ENCODE measurements at places on chromosomes 5 and 9. TPM values are rescaled to one million over a fixed set of nuclear protein-coding genes. Genes with fewer than 3 reads are reported as not detected.
A peak's percentile ranks its signal among the peaks of the same experiment; 100 is the strongest.

SGCD gene
- 104 TPM for total RNA-seq

- DNase-seq: peak; percentile 24
Observed at GRCh38 chr5:159548517-159548916, 218.2 kb upstream of the IL12B start.

GRCh38 chr9:36923025-36923625, 110.9 kb downstream of the PAX5 start:
- DNase-seq: no peak

GRCh38 chr5:109161914-109162683, 247.7 kb downstream of the PJA2 start:
- DNase-seq: peak; percentile 10

DNA sequence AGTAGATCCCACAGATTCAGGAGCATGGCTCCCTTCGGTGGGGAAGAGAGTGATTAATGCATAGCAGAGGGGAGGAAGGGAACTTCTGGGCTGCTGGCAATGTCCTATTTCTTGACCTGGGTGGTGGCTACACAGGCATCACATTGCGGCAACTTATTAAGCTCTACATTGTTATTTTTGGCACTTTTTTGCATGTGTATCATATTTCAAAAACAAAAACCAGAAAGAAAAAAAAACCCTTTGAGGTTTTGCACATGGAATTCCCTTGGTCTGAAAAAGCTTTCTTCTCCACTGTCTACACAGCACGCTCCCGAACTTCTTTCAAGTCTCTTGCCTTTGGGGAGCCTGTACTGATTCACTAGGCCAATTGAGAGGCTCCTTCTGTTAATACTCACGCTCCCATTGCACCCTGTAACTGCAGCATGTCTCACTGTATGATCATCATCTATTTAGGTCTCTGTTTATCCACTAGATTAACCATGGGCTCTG, 25.1 kb downstream of the CEMIP2 start:
- DNase-seq: peak; percentile 69

GRCh38 chr5:37721447-37721871, 118.4 kb downstream of the GDNF start:
- DNase-seq: no peak

DNA sequence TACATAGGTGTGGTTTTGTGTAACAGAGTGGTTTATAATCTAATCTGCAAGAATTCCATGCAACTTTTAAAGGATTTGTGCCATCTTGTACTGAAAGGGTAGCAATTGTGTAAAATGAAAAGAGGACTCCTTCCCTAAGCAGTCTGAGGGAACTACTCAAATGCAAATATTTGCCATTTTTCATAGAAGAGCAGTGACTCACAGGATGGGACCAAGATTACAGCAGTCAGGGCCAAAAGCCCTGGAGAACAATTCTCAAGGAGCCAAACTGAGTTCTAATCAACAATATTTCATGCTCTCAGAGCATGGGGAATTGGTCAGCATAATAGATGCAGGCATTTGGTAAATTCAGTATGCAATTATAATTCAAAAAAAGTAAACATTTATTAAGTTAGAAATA, 495.8 kb downstream of the CHSY3 start:
- no peak for DNase-seq

GRCh38 chr5:98602534-98603112, 170.8 kb upstream of the RGMB start:
- no peak for DNase-seq

DNA sequence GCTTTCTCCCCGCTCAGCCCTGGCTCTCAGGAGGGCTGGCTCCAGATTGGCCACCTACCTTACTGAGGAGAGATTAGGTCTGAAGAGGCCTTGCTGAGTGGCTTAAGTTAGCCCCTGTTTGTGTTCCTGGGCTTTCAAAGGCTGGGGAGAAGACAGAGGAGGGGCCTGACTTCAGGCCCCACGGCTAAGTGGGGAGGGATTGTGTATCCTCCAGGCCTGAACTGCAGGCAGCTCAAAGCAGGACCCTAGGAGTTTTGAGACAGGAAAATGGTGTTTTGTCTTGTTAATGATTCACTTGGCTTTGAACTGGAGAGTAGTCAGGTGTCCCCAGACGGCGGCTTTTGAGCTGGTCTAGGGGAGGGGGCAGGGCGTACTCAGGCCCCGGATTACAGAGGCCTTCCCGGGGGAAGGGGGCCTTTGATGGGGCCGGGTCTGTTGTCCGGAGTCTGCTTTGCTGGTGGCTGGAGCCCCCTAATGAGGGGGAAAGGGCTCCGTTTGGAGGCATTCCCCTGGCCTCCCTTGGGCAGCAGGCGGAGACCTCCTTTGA, 162.0 kb upstream of the SMIM23 start:
- DNase-seq: no peak

RECK gene
- total RNA-seq: 11.1 TPM

RNF183 gene
- total RNA-seq: not detected

GRCh38 chr5:78985116-78985724, at the start of gene ARSB:
TSS of gene ARSB (minus strand) at chr5:78985310. CDS start at chr5:78985248, 62 bp downstream.
- DNase-seq: peak; percentile 62

GRCh38 chr9:18393340-18394130, 80.4 kb upstream of the ADAMTSL1 start:
- DNase-seq: peak; percentile 86

- no peak for DNase-seq
Observed at GRCh38 chr9:110143950-110144545, 63.9 kb downstream of the C9orf152 start.

ALDH1A1 gene
- total RNA-seq: 199 TPM

DNA sequence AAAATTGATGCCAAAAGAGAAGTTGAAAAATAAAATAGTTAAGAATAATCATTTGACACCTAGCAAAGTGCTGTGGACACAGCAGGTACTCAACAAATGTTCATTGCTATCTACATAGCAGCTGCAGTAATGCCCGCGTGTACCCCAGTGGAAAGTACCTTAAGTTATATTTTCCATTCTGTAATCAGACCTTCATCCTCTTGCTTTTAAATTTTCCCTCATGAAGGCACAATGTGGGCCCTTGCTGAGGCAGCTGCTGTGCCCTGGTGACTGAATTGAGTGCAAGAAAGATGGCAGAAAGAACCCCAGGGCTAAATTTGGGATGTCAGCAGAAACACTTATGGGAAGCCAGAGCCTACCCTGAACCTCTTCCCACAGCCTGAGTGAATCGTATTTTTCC, 65.9 kb downstream of the CYFIP2 start:
- DNase-seq: no peak

CKMT2 gene
- 1.7 TPM for total RNA-seq

DNA sequence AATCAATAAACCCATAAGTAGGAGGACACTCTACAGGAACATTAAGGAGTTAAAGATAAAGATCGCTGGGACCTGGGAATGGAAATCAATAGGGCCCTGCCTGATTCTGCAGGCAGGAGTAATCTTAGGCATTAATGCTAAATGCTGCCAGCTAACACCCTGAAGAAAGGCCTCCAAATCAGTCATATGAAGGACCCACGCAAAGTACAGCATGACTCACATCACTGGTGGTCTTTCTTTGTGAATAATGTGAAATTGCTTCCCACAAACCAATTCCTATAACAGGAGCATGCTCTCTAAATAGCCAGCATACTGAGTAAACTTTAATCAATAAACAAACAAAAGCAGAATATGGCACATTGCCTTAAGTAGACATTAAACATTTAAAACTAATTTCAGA, 172.3 kb downstream of the SEMA5A start:
- no peak for DNase-seq

DNA sequence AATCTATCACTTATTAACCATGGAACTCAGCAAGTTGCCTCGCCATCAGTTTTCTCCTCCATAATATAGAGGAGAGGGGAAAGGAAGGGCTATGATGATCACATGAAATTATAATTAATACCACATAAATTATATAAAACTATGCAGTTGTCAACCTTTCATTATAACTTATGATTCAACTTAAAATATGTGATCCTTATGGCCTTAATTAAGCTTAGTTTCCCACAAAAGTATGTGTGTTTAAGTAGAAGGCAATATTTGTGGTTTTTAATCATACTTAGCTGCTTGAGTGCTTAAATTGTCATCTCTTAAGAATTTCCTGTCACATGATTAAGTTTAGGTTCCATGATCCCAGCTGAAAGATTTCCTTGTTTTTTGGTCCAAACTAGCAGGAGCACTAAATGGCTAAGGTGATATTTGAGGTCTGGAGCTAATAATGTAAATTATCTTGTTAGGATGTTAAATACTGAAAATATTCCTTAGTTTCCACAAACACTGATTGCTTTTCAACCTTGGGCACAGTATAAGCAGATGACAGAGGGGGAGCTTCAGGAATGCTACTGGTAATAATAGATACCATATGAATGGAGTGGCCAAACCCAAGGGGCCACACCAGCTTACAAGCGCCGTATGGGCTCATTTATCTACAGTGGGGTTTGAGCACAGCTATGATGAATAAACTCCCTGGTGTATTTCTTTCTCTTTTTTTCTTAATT, 26.4 kb upstream of the F2R start:
- DNase-seq: peak; percentile 44

GRCh38 chr5:10227379-10227778, 22.3 kb downstream of the ATPSCKMT start:
- DNase-seq: peak; percentile 40

Measured in myocyte (in vitro differentiated cells).